Thoracic aorta endothelial cell (primary cell): ENCODE measurements at places on chromosomes 4 and X. TPM values are rescaled to one million over a fixed set of nuclear protein-coding genes. Genes with fewer than 3 reads are reported as not detected.

The RWDD4 gene
- 26.9 and 28.7 TPM in 2 replicates for total RNA-seq

The SMIM10 gene
- total RNA-seq = 1.5 and 2.0 TPM in 2 replicates

The REPS2 gene
- total RNA-seq = 4.4 and 6.5 TPM in 2 replicates

The GSX2 gene
- total RNA-seq = not detected in 2 replicates

The AFF2 gene
- 0.22 TPM in 1 of 2 replicates, not detected in the other for total RNA-seq

The RTL5 gene
- 0.14 and 0.40 TPM in 2 replicates for total RNA-seq
